ENCODE measurements at places on chromosomes 3 and 15.

DNA sequence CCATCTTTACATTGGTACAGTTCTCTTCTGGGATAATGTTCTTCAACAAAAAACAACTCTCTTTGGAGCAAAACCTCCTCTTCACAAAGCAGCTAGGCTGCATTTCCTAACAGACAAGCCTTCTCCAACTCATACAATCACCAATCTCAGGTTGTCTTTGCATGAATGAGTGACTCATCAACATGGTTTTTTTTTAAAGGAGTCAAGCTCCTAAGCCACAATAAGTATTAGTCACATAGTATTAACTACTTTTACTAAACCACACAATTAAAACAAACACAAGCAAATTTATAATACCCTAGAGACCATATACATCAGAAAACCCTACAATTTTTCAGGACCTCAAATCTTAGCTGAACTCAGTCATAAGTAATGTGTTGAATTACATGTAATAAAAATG is 137.4 kb downstream of the TBC1D5 start:
- DNase-seq, result peak; percentile 87

GRCh38 chr15:23801881-23802280 is 114.8 kb upstream of the NDN start:
- no peak for DNase-seq

- DNase-seq, result no peak
Measured at GRCh38 chr3:24578324-24578723, 83.7 kb upstream of the THRB start.

DNA sequence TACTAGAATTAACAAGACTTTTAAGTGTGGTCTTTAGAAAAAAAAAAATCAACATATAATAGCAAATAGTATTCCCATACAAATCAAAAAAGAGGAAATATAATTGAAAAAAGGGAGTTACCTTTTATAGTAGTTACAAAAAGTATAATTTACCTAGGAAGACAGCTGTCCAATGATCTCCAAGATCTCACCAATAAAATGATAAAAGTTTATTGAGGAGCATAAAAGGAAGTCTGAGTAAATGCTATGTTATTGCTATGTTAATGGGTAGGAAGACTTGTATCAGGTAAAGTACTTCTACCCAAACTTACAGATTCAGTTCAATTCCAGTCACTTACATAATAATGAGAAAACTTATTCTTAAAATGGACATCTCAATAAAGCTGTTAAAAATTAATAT is 379.0 kb upstream of the TPM1 start:
- no peak for DNase-seq

- DNase-seq, result no peak
Measured at GRCh38 chr3:37712421-37712820, 149.3 kb upstream of the CTDSPL start.

GRCh38 chr3:87996882-87997281 is 61.9 kb downstream of the CGGBP1 start:
- no peak for DNase-seq

GRCh38 chr3:145735631-145736030 is 425.4 kb downstream of the PLOD2 start:
- DNase-seq, result no peak

DNA sequence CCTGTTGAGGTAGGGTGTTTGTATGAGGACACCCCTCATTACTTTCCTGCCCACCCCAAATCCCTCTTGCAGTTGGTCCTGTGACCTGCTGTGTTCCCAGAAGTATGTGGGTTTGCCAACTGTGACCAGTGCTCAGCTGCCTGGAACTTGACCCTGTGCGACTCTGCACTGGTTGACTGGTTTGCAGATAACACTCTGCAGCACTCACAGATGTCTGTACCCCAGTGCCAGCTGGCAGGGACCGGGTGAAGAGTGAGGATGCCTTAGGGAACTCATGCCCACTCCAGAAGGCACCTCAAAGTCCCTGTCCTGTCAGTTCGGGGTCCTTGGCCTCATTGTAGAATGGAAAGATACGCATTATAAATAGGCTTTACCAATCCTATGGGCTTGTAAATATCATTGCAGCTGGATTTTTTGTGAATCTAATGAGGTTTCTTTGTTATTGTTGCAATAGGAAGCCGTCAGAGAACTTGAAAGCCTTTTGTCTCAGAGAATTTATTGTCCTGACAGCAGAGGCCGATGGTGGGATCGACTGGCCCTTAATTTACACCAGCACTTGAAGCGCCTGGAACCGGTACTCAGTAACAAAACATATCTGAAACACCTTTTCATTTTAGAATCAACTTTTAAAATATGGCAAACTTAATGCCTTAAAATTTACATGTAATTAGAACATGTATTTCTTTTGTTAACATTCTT is 18.2 kb downstream of the FAN1 start:
- no peak for DNase-seq

DNA sequence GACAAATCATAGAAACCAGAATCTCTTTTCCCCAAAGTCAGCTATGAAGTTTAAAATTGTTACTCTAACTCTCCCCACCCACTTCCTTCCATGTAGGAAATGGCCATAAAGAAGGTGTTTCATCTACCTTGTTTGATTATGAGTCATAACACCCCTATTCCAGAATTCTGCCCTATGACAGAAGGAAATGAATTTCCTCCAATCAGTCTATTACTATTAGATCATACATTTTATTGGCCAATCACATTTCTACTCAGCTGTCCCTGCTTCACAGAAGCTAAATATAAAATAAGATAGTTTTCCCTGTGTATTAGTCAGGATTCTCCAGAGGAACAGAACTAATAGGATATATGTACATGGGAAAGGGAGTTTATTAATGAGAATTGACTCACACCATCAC is 102.1 kb downstream of the TGFBR2 start:
- DNase-seq, result no peak

DNA sequence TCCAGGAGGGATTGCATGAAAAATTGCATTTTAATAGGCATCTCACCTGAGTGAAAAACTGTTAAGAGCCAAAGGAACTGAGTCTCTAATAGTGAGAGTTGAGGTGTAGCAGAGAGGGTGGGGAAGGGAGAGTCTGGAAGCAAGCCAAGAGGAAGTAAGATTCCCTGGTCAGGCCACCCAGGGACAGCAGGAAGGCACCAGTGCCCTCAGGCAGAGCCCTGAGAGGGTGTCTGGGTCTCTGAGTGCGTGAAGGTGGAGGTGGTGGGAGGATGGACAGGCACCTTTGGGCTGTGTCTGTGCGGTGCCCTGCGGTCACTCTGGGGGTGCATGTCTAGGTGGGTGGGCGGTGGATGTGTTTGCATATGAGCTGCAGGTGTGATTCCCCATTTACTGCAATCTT is 300.4 kb upstream of the ROPN1 start:
- DNase-seq, result no peak
